ENCODE measurements at places on chromosomes 1 and 21.

GRCh38 chr1:51549016-51549619, 30.1 kb upstream of the EPS15 start:
- DNase-seq, result peak; percentile 78

DNA sequence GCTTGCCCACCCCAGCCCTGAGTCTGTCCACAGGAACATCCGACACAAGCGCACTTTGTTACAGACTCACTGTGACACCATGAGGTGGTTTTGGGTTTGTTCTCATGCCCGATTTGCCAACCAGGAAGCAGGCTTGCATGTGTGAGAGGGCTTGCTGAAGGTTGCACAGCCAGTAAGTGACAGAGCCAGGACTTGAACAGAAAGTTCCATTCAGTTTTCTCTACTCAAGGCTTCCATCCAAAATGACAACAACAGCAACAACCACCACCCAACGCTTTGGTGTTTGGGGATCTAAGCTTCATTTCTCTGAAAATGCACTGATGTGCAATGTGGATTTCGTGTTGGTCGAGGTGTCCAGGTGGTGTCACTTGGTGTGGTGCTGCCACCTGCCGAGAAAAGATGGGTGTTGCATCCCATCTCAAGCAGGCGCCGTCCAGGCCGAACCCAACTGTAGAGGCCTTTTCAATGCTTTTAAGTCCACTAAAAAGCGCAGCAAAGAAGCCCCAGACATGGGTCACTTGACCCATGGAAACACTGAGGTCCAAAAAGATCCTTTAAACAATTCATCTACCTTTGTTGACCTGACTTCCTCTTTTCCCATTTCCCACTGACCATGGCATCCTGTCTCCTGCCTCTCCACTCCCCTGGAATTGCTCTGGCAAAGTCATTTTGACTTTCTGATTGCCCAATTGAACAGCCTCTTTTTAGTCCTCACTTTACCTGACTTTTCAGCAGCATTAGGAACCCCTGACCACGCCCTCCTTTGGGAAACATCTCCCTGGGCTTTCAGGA, 12.2 kb downstream of the CITED4 start:
- DNase-seq, result peak; percentile 72

GRCh38 chr1:23483321-23484252, at the start of gene ASAP3:
Gene ASAP3 (minus strand): TSS chr1:23484179. CDS start chr1:23484133, 46 bp downstream.
- DNase-seq, result no peak

DNA sequence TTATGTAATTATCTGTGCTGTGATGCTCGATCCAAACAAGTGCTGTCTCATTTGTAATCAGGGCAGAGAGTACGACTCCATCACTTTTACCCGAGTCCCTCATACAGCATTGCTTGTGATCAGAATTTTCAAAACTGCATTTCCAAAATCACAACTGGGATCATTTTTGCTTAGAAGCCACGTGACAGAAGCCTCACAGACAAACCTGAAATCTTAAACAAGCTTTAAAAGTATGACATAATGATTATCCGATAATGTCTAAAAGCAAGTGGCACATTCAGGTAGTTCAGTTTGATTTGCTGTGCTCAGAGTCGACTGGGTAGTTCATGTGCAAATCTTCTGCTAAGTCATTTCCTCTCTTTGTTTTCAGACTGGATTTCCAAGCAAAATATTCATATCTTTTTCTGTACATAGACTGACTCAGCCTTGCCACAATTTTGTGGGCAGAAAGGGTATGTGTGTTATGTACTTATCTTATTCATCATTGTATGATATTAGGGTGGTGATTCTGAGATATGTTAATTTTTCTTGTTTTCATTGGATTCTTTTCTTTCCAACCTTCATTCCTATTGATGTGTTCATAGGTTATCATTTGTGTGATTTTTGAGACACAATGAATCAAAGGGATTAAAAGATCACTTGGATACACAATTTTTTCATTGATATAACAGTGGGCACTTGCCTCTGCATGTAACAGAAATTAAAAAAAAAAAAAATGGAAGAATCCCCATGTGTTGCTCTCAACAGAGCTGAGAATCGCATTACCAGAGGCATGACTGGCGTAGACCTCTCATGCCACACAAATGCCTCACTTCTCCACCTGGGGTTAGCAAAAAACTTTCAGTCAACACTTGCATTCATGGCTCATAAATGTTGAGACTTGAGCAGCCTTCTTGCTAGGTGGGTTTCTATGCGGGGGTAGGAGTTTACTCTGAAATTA, 355.7 kb downstream of the LTN1 start:
- DNase-seq, result peak; percentile 59

DNA sequence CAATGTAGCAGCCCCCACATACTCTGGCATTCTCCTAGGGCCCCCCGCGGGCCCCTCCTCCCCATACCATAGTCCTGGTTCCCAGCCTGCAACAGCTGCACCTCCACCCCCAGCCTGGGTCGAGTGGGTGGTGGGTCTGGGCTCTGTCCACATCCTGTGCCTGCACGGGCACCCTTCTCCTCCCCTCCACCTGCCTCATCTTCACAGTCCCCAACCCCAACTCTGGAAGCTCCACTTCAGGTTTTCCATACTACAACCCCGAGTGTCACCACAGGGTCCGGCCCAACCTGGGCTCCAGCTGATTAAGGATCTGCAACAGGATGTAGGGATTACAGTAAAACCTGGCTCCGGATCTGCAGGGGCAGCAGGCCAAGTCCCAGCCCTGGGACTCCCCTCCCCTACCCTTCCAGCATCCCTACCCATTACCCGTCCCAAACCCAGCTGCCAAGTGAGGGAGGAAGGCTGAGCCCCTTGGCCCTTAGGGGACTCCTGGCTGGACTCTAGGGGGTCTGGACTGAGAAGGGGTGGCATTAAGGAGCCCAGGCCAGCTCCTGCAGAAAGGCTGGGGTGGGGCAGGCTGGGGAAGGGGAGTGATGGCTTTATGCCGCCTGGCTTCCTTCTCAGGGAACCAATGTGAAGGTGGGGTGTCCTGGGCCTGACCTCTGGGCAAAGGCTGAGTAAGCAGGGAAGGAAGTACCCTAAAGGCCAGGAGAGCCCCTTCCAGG, 116.8 kb downstream of the CASZ1 start:
- DNase-seq, result peak; percentile 56

Data from GDM1 (cell line).